HCEC 1CT (cell line): ENCODE measurements at places on chromosomes 5 and 9.

DNA sequence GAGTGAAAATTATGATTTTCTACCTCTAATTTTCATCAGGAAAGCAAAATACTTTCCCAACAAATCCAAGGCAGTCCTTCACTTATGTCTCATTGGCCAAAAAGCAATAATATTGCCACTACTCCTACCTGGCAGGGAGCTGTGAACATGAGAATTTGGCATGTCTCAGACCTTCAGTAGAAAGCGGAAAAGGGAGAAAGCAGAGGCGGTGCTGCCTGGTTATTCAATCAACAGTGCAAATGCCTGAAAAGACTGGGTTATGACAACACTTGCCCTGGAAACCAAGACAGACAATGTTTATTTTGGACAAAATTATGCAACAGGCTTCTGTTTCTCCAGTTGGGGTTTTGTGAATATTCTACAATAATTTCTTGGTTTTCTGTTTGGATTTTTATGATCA is 194.4 kb downstream of the TAF11L14 start:
- no peak for DNase-seq

DNA sequence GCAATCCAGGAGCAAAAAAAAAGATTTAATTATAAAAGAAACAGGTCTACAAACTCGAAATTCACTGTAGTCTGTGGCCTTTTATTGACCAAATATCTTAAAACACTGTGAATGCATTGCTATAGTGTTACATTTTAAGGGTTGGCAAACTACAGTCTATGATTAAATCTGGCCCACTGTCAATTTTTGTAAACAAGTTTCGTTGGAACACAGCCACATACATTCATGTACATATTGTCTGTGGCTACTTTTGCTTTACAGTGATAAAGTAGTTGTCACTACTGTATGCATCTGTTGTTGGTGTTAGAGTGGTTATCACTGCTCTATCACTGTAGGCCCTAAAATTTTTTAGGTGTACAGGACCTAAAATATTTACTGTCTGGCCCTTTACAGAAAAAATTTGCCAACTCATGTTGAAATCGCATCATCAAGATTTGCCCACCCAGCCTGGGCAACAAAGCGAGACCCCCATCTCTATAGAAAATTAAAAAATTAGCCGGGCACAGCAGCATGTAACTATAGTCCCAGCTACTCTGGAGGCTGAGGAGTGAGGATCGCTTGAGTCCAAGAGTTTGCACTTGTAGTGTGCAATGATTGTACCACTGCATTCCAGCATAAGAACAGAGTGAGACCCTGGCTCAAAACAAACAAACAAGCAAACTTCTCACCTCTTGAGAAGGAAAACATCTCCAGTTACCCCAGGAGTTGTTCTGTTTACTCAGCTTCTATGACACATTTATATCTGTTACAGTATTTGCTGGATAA is 89.0 kb downstream of the ERBIN start:
- peak; percentile 3 for DNase-seq

- DNase-seq = no peak
Observed at GRCh38 chr9:134554373-134555093, 87.1 kb upstream of the COL5A1 start.

GRCh38 chr5:125517973-125518550 is 771.6 kb upstream of the ZNF608 start:
- no peak for DNase-seq

GRCh38 chr9:128169925-128170324 is 9.9 kb downstream of the BBLN start:
- DNase-seq = no peak

GRCh38 chr5:114648940-114649339 is 287.1 kb downstream of the KCNN2 start:
- no peak for DNase-seq
